ENCODE measurements at places on chromosomes 7 and 10.

DNA sequence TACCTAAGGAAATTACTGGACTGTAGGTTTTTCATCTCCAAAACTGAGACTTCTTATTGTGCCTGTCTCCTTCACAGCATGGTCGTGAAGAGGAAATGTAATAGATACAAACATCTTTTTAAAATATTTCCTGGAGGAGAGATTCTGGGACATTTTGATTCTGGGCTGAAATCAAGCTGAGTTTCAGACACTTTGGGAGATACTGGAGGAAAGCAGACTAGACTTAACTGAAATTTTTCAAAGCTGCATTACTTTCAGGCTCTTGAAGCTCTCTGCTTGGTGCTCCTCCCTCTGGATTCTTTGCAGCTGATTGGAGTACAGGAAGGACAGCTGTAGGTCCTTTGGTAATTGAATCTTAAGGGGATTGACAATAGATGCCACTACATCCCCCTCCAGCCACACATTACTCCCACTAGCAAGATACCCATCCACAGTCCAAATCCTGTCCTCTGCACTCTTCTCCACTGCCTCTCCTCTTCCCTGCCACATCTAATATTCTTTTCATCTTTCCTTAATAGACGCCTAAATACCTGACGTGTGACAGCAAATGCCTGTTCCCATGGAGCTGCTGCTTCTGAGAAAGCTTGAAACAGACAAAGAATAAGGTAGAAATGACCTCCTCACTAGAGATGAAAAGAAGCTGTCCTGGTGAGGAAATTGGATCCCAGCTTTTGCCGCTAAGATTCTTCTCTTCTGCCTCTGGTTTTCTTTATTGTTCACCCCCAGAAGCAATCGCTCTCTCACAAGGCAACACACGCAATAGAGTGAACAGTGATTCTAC is 111.5 kb upstream of the PHYHIPL start:
- no peak for DNase-seq

DNA sequence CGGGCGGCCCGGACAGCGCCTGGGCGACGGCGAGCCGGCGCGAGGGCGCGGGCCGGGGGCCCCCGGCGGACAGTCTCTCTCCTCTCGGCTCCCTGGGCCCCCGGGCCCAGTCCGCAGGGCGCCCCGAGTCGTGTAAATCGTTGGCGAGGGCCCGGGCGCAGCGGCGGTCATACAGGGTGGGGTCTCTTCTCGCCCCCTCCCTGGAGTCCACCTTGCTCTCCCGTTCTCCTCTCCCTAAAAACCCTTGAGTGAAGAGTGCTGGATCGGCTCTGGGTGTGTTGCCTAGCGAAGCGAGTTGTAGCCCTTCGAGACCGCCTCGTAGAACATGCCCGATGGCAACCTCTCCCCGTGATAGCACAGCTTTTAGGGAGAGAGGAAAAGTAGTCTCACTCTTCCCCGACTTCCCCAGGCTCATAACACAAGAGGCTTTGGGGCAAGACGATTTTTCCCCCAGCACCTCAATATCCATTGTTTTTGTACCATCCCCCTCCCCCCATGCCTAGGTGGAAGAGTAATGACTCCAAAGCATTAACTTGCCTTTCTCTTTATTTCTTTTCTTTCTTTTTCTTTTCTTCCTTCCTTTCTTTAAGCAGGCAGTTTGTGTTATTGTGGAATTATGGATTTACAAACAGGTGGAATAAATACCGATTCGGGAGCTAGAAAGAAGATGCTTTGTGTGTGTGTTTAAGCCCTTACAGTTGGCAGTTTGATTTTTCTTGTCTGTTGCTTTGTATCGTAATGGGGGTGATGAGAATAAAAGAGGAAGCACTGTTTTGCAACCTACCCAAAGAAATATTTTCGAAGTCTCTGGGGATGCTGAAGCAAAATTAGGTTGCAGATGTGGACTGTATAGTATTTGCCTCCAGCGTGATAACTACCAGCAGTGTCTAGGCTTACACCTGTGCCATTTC is 822 bp downstream of the SHOC2 start:
- DNase-seq, result no peak

DNA sequence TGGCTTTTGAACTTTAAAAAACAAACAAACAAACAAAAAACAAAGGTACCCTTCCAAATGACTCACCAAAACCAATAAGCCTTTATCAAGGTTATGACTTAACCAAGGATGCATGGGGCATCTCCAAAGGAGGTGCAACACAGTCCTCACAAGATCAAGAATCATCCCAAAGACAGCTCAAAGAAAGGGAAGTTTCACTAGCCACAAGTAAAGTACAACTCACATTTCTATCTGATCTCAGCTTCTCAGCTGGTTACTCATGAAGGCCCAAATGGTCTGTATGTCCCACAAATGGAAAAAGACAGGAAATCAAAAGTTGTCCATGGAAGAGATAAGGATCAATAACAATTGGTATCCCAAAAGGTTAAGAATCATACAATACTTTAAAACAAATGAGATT is 6.0 kb upstream of the MKLN1 start:
- DNase-seq, result no peak

DNA sequence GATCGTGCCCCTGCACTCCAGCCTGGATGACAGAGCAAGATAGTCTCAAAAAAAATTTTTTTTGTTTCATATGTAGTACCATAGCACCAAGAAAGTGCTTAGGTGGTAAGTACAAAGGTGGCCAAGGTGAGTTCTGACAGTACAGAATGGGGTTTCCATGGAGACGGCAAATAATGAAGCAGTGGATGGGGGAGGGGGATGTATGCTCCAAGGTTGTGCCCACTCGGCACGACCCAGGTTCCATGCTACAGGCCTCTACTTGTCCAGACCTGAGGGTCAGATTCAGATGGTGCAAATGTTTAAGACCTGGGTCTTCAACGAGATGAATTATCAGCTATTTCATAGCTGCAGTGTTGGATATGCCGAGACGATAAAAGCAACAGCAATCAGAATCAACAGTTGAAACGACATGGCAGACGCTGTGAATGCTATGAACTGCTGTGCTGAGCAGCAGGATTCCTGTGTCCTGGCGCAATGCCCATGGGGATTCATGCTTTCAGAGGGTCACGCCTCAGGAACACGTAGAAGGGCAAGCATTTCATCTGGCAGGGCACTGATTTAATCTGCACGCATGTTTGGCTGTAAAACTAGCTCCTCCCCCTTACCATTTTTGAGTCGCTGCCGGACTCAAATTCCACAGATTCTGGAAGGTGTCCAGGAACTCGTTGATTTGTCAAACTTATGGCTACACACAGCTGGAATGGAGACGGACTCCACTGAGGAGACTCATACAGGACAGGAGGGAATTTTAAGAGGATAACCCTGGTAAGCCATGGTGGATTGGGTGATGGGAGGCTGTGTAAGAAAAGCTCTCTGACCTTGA is 256.5 kb downstream of the FRMD4A start:
- no peak for DNase-seq

- no peak for DNase-seq
These were observed 38.9 kb downstream of the DENND2A start for GRCh38 chr7:140601566-140602174.

- no peak for DNase-seq
These were observed 56.3 kb downstream of the TEX36 start for GRCh38 chr10:125626671-125627070.

DNA sequence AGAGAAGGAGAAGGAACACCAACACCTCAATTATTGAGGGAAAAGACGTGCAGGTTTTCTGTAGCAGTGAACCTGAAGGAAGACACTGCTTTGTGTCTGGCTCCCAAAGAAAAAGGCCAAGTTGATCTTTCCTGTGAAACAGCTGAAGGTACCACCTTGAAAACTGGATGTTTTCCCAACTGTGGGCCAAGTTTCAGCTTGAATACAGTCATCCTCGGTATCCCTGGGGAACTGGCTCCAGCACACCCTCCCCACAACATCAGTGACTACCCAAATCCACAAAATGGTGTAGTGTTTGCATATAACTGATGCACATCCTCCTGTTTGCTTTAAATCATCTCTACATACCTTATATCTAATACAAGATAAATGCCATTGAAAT is 297.0 kb upstream of the PITRM1 start:
- no peak for DNase-seq

GRCh38 chr10:70509757-70510147 is 31.2 kb downstream of the PALD1 start:
- no peak for DNase-seq

- peak; percentile 11 for DNase-seq
These were observed at the start of gene LRRN3 for GRCh38 chr7:111090846-111091245. Gene LRRN3 (plus strand): TSS chr7:111091127. CDS start chr7:111122773, 31,646 bp downstream.

Data from stimulated activated CD8-positive, alpha-beta memory T cell treated with anti-CD3 and anti-CD28 coated beads, Interleukin-4, amount 100 ng/mL, for 1 hour (primary cell).